Activated CD4-positive, alpha-beta T cell treated with anti-CD3 and anti-CD28 coated beads for 1 hour (primary cell): ENCODE measurements at places on chromosomes 2 and 18.

DNA sequence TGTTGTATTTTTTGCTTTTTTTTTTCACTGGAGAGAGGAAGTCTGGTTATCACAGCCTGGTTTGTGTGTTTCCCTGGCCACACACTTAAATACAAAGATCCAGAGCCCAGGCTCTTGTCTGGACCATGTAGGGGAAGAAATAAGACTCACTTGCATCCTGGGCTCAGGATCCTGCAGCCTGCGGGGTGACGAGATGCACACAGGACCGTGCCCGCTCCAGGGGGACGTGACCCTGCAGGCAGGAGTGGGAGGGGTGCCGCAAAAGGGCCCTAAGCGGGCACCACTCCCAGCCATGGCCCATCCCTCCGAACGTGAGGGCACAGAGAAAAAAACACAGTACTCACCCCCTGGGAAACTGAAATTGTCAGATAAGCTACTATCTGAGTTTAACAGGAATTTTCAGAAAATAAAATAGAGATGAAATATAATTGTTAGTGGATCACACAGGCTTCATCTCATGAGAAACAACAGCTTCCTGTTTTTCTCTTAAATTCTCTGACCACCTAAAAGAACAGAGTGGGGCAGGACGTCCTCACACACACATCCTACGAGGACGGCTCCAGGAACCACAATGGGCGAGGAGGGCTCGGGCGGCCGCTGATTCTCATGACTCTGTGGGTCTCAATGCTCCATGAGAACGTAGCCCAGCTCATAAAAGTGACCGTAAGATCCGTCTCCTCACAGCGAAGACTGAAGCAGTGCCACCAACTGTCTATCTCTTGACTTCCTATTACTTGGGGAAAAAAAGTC, 142.6 kb upstream of the ALKAL2 start:
- DNase-seq, result no peak

GRCh38 chr2:54578648-54579045, 122.5 kb downstream of the SPTBN1 start:
- no peak for DNase-seq

- DNase-seq, result no peak
Measured at GRCh38 chr2:73969356-73969755, 15.4 kb upstream of the TET3 start.

GRCh38 chr18:23871410-23871809, 143.1 kb upstream of the TTC39C start:
- peak; percentile 62 for DNase-seq

- no peak for DNase-seq
Measured at GRCh38 chr2:43293744-43294695, 67.6 kb upstream of the ZFP36L2 start.

GRCh38 chr2:238857959-238858358, 10.1 kb downstream of the TWIST2 start:
- no peak for DNase-seq

- DNase-seq, result no peak
Measured at GRCh38 chr2:11367170-11367730, 22.8 kb upstream of the ROCK2 start.

GRCh38 chr18:11162462-11162861, 13.1 kb upstream of the PIEZO2 start:
- no peak for DNase-seq

DNA sequence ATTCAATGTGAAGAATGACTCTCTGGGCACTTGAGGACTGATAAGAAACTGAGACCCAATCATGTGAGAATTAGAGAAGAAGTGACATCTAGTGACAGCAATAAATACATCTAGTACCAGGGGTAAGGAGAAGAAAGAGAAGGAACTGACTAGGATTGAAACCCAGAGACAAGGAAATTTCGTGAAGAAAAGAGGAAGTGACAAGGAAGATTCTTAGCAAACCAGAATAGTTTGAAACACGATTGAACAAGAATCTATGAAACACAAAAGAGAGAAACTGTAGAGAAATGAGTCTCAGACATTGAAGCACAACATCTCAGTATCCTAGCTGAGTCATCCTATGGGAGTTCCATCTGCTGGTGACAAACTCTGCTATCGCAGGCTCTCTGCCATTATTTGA, 571.9 kb upstream of the PKDCC start:
- DNase-seq, result no peak

GRCh38 chr18:36186461-36187192, 670 bp upstream of the MOCOS start:
- DNase-seq, result no peak

GRCh38 chr2:106944215-106944614, 58.2 kb upstream of the ST6GAL2 start:
- DNase-seq, result no peak

GRCh38 chr2:239275044-239275685, 125.7 kb downstream of the HDAC4 start:
- peak; percentile 74 for DNase-seq

- DNase-seq, result no peak
Measured at GRCh38 chr2:173766537-173767289, 198.5 kb downstream of the SP3 start.

- no peak for DNase-seq
Measured at GRCh38 chr18:21345840-21346239, 103.8 kb downstream of the GREB1L start.

DNA sequence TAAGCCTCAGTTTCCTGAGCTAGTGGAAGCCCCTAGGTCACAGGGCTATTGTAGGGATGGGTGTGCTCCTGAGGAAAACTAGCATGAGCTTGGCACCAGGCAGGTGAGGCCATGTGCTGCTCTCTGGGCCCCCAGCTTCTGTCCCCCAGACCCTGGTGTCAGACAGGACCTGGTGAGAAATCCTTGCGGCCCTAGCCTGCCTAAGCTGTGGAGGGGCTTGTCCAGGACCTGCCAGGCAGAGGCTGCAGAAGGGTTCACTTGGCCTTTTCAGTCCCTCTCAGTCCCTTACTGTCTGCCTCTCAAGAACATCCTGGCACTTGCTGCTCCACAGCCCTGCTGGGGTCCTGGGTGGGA, 58.4 kb downstream of the ZFP36L2 start:
- DNase-seq, result no peak
